IPS-NIHi11 (cell line): ENCODE measurements at places on chromosomes 6 and 20.
A peak's percentile ranks its signal among the peaks of the same experiment; 100 is the strongest.

GRCh38 chr20:60011512-60012507 is 53.6 kb downstream of the CDH26 start:
- no peak for DNase-seq

DNA sequence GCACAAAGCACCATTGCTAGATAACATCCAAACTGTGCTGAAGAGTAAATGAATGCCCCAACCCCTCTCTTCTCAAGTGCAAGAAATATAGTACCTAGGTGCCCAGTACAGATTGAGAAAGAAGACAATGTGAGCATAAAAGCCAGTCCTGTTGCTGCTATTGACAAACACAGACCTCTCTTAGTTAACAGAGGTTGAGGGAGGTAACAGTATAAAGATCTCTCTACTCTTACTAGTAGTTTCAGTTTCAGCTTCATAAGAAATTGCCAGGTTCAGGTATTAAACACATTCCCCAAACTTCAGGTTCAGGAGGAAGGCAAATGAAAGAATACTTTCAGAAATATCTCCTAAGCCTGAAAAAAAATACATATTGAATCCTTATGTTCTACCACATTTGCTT is 31.4 kb downstream of the TBC1D32 start:
- DNase-seq, result no peak

GRCh38 chr6:144104898-144105487 is 9.6 kb upstream of the SF3B5 start:
- peak; percentile 60 for DNase-seq

DNA sequence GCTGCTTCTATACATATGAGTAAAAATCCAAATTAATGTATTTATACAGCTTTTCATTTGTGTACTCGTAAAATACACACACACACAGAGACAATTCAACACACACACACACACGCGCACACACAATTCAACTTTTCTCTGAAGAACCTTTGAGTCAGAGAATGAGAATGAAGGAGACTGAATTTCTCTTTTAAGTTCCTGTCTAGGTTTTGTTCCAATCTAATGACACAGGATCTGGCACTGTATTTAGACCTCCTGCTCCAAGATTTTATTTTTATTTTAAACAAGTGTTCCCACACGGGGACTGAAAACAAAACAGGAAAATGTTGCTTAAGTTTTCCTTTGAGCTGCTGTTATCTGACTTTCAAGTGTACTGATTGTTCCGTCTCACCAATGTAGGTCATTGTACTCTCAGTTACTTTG is 250.8 kb downstream of the LAMA2 start:
- no peak for DNase-seq

DNA sequence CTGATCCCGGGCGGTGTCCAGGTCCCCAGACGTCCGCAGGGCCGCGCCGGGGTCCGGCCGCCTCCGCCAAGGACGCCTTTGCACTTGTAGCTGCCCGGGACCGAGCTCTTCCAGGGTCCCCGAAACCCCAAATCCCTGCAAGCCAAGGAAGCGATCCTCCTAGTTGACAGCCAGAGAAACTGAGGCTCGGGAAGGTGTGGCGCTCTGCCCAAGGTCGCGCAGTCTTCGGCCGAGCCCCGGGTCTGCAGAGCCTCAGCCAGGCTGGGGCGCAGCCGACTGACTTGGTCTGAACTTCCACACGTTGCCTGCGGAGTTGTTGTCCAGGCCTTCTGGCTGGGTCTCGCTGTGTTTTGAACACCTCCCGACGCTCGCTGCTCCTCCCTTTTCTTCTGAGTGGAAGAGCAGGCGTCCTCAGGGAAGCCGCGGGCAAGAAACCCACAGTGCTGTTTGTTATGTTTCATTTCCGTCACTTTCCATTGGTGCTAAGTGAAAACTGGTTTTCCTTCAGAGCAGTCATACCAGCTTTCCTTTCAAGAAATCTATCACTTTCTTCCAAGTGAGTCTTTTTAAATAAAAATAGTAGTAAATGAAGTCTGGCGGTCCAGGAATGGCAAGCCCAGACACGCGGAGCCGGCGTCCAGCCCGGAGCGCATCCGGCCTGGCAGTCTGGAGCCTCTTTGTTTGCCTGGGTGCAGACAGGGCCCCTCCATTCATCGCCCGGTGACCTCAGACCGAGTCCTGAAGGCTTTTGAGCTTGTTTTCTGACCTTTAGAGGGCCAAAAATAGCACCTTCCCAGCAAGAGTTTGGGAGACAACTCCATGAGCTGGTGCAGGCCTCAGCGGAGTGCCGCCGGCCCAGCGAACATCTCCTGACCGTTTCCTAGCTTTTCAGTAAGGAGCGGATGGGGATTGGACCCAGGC is 698 bp downstream of the FAM210B start:
- DNase-seq, result peak; percentile 49

DNA sequence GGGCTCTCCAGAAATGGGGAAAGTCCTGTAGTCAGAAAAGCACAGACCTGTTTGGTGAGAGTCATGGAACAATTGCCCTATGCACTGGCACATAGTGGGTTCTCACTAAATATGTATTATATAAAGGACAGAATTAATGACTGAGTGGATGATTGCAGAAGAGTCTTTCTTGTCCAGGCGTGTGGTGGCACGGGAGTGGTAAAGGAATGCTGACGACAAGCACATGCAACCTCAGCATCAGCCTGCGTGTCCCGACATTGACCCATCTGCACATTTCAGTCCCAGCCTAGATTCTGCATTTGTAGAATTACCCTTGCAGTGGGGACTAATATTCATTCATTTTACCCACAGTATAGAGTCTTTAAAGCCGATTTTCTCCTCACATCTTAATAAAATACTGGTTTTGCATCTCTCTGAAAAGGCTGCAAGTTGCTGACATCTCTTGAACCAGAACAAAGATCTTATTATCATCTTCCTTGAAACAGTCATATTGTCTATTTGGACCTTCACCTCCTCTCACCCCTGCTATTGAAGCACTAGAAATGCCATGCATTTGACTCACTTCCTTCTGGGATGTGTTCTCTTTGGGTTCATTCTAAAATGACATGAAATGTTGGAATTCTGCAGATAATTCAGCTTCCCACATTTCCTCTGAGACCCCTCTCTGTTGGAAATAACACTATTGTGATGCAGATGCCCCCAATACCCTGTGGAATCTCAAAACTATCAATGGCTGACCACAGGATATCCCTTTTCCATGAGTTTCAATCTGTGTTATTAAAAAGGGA is 883.6 kb upstream of the FLRT3 start:
- DNase-seq, result no peak

DNA sequence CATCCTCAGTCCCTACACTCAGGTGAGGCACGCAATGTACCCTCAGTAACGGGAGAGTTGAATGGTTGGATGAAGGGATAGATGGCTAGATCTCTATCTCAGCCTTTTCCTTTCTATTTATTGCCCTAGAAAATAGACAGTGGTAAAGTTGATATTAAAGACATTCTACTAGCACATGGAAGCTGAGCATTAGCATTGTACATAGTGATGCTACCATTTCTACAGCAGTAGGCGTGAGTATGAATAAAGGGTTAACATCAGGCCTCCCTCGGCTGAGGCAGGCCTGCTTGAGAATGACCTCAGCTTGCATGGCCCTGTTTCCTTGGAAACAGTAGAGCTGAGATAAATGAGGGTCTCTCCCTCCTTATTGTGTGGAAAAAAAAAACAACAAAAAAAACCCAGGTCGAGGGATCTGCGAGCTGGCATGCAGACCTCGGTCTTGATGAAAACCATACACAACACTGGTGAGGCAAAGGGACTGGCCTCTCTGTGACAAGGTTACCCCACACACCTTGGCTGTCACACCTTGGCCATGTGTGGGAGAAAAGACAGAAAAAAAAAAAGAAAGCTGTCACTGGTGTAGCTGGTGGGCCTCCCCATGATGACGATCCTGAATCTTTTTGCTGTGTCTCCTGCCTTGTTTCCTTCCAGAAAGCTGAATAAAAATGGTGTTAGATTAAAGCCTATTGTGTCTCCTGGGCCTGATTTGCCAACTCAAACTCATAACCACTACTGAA is 160.0 kb downstream of the HACE1 start:
- DNase-seq, result no peak

GRCh38 chr20:19486446-19486845 is 271.6 kb upstream of the RIN2 start:
- no peak for DNase-seq
